ENCODE measurements at places on chromosomes 2 and 18. TPM values are rescaled to one million over a fixed set of nuclear protein-coding genes. Genes with fewer than 3 reads are reported as not detected.

DNA sequence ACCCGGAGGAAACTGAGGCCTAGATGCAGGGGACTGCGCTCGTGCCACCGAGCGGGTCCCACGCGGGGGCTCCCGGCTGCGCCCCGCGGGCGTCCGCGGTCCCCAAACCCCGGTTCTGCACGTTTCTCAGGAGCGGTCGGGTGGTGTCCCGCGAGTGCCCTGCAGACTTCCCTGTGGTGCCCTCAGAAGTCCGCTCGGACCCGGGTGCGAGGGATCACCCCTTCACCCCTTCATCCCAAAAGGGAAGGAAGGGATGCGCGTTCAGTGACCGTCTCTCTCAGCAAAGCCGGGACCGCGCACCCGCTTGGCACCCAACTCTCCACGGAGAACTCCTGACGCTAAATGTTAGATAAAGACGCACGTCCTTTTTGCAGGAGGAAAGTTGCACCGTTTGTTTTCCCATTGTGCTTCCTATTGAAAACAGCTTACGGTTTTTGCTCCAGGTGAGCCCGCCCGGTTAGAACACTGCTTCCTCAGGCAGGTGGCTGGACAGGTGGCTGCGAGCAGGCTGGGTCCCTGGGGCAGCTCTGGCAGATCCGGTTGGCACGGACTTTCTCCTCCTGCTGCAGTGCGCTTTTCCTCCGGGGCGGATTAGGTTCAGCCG, 779 bp downstream of the DGKD start:
- DNase-seq, result no peak

The UNC80 gene
- 0.09 TPM for polyA plus RNA-seq

- no peak for DNase-seq
Observed at GRCh38 chr2:226660526-226660925, 139.1 kb downstream of the IRS1 start.

- DNase-seq, result no peak
Observed at GRCh38 chr2:36266536-36267121, 88.9 kb upstream of the CRIM1 start.

DNA sequence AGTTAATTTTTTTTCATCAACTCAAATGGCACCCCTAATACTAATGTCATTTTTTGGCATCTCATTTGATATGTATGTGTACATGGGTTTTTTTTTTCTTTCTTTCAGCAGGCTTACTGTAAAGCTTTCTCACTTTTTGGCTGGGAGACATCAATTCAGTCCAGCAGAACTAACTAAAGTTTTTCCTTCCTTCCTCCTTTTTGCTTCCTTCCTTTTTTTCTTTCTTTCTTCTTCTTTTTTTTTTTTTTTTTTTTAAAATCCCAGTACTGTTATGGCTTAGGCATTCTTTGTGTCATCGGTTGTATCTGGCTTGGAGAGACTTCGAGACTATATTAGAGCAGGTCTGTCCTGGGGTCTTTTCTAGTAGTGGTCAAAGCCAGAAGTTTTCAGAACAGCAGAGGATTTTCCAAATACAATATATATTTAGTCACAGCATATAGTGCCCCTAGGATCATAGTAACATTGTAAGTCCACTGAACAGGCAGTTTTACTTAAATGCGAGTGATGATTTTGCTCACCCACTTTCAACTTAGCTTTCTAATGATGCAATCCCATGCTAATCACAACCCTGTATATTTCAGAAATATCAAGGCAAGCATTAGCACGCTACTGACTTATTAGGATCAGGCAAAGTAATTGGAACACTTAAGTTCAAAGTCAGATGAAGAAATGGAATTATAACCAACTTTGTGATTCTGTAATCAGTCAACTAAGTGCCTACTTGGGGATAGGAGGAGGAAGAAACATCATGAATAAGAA, 4.0 kb downstream of the KLHL29 start:
- no peak for DNase-seq

The DOK6 gene
- polyA plus RNA-seq, result not detected

DNA sequence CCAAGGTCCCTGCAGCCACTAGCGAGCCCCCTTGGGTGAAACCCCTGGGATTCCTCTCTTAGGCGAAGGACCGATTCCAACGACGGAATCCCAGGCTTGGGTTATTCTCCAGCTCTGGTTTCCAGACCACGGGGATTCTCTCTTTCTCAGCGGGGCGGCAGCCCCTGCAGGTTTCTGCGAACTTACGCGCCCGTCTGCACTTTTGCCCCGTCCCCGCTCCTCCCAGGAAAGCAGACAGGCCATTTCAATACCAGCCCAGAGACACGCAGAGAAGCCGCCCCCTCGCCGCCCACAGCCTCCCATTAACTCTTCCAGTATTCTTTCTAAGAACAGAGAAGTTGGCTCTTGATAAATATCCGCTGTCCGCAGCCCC, 1.2 kb downstream of the CBLN2 start:
- no peak for DNase-seq

The AMER3 gene
- not detected for polyA plus RNA-seq

Data from keratinocyte (primary cell).